ENCODE measurements at places on chromosomes 5 and 9. TPM values are rescaled to one million over a fixed set of nuclear protein-coding genes. Genes with fewer than 3 reads are reported as not detected.
A peak's percentile ranks its signal among the peaks of the same experiment; 100 is the strongest.

DNA sequence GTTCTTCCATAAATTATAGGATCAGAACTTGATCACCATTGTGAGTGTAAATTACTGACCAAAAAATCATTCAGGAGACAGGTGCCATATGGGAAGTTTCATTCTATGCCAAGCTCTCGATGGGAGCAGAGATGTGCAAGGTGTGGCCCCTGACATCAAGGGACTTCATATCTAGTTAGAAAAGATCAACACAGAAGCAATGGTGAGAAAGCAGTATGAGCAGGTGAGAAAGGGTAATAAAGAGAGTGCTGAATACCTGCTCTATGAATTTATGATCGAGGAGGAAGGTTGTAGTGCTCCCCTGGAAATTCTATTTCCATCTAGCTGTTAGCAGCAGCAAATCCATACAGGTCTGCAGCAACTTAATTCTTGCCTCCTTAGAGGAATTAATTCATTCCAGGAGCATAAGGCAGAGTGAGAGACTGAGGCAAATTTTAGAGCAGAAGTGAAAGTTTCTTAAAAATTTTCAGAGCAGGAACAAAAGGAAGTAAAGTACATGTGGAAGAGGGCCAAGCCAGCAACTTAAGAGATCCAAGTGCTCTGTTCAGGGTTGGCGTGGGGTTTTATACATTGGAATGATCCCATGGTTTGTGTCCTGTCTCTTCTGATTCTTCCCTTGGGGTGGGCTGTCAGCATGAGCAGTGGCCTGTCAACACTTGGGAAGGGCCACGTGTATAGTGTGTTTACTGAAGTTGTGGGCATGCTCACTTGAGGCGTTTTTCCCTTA, 181.8 kb downstream of the SAXO1 start:
- H3K4me3 ChIP-seq = no peak overlapping the region
- no peaks in the 10 kb centered on the region for H3K27me3 ChIP-seq
- no peak overlapping the region for H3K27ac ChIP-seq
- no peak for DNase-seq
- H3K4me1 ChIP-seq = no peaks in the 10 kb centered on the region
- H3K36me3 ChIP-seq = no peaks in the 10 kb centered on the region

The CENPH gene
- 5.3 TPM for total RNA-seq

DNA sequence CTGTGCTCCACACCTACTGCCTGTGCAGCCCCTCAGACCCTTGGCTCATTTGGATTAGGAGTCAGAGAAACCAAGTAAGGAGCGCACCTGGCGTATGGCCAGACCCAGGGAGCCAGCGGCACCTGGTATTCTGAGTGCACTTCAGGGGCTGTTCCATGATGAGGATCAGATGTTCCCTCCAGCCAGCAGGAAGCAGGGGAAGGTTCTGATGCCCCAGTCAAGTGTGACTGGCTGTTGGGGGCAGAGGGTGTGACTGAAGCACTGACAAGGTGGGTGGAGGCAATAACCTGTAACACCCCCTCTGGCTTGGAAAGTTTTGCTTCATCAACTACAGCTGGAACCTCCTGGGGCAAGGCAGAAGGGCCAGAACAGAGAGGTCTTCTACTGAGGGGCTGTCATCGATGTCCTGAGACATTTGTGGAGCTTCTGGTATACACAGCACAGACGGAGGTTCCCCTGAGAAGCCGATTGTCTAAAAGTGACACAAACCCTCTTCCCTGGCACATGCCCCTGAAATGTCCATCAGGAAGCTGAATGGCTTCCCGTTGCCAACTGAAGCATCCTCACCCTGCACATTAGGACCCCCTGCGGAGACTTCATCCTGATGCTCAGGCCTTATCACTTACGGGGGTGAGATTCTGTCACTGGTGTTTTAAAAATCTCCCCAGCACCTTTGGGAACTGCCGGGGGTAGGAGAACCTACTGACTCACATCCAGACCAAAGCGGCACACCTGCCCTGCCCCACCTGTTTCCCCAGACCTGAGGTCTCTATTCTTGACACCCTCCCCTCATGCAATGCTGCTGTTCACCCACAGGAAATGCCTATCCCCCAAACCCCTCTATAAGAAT, 21.1 kb downstream of the TRAF1 start:
- H3K36me3 ChIP-seq = no peaks in the 10 kb centered on the region
- no peak for DNase-seq
- H3K27me3 ChIP-seq = no peaks in the 10 kb centered on the region
- no peak overlapping the region for H3K27ac ChIP-seq
- no peaks in the 10 kb centered on the region for H3K4me1 ChIP-seq
- no peak overlapping the region for H3K4me3 ChIP-seq

- peaks cover 3% of the 10 kb centered on the region for H3K4me1 ChIP-seq
- H3K27ac ChIP-seq = no peak overlapping the region
- H3K36me3 ChIP-seq = no peaks in the 10 kb centered on the region
- no peaks in the 10 kb centered on the region for H3K27me3 ChIP-seq
These were observed 2.7 kb downstream of the UBAC1 start for GRCh38 chr9:135958485-135958884.

DNA sequence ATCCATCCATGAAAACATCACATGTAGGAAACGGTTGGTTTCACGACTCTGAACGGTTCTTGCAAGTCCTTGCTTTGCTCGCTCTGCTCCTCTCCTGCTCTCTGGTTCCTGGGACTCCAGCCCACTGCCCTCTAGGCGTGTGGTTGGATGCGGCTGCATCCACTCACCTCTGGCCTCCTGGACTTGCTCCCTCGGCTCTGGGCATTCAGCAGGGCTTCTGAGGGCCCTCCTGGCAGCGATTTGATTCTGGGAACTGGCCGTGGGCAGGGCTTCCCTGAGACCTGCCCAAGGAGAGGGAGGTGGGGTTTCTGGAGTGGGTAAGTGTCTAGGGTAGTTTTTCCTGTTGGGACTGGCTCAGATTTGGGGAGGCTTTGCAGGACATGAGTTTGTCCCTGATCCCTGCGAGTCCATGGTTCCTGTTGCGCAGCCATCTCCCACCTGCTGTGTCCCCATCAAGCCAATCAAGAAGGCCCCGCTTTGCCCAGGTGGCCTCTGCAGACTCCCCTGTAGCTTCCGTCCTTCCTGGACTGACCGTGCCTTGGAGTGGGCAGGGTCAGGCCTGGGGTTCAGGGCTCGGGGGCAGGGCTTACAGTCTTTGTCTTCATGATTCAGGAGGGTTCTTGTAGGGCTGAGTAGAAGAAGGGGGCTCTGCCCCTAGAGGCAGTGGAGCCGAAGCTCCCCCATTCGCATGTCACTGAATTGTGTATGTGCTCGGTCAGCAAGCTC, 192.3 kb downstream of the CACNA1B start:
- DNase-seq = no peak
- no peaks in the 10 kb centered on the region for H3K36me3 ChIP-seq
- H3K4me3 ChIP-seq = no peak overlapping the region
- H3K27ac ChIP-seq = no peak overlapping the region
- no peaks in the 10 kb centered on the region for H3K4me1 ChIP-seq
- H3K27me3 ChIP-seq = no peaks in the 10 kb centered on the region

DNA sequence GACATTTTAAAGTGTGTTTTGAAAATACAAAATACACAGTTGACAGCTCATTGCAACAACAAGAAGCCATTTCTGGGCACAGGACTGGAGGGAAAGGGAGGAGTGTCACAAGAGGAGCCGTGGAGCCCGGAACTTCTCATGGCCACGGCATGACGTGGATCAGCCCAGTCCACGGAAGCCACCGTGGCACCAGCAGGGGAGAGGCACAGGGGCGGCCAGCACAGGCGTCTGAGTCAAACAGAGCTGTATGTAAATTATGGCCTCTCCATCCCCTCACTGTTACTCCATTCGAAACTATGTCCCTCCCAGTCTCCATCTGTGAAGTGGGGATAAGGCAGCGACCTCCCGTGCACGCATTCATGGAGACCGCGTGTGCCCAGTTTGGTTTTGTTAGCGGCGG, 165.6 kb upstream of the IRX2 start:
- H3K4me3 ChIP-seq = no peak overlapping the region
- no peaks in the 10 kb centered on the region for H3K27me3 ChIP-seq
- no peaks in the 10 kb centered on the region for H3K4me1 ChIP-seq
- H3K27ac ChIP-seq = no peak overlapping the region
- no peak for DNase-seq
- H3K36me3 ChIP-seq = no peaks in the 10 kb centered on the region

DNA sequence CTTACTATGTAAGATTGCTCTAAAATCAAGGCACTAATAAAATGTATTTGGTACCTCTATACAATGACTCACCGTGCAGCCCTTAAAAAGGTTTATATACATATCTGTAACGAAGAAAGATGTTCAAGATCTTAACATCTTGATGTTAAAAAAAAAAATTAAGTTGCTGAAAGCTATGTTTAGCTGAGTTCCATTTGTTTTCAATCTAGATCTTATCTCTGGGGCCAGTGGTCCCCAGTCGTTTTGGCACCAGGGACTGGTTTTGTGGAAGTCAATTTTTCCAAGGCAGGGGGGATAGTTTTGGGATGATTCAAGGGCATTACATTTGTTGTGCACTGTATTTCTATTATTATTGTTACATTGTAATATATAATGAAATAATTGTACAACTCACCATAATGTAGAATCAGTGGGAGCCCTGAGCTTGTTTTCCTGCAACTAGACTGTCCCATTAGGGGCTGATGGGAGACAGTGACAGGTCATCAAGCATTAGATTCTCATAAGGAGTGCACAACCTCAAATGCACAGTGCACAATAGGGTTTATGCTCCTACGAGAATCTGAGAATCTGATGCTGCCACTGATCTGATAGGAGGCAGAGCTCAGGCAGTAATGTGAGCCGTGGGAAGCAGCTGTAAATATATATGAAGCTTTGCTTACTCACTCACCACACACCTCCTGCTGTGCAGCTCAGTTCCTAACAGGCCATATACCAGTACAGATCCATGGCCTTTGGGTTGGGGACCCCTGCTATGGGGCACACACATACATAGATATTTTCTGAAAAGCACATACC, 27.6 kb upstream of the TSLP start:
- no peaks in the 10 kb centered on the region for H3K36me3 ChIP-seq
- H3K27ac ChIP-seq = no peak overlapping the region
- DNase-seq = no peak
- no peaks in the 10 kb centered on the region for H3K4me1 ChIP-seq

- no peak overlapping the region for H3K27ac ChIP-seq
- no peaks in the 10 kb centered on the region for H3K27me3 ChIP-seq
- H3K4me3 ChIP-seq = no peak overlapping the region
- H3K4me1 ChIP-seq = no peaks in the 10 kb centered on the region
- no peak for DNase-seq
These were observed 13.2 kb upstream of the ARHGEF28 start for GRCh38 chr5:73612799-73613198.

The IFNK gene
- not detected for total RNA-seq

GRCh38 chr9:35406183-35406959, 83.5 kb upstream of the RUSC2 start:
- H3K27me3 ChIP-seq = no peaks in the 10 kb centered on the region
- no peak overlapping the region for H3K4me3 ChIP-seq
- peak overlapping the region; percentile 19 for H3K27ac ChIP-seq
- H3K4me1 ChIP-seq = no peaks in the 10 kb centered on the region
- no peaks in the 10 kb centered on the region for H3K36me3 ChIP-seq

DNA sequence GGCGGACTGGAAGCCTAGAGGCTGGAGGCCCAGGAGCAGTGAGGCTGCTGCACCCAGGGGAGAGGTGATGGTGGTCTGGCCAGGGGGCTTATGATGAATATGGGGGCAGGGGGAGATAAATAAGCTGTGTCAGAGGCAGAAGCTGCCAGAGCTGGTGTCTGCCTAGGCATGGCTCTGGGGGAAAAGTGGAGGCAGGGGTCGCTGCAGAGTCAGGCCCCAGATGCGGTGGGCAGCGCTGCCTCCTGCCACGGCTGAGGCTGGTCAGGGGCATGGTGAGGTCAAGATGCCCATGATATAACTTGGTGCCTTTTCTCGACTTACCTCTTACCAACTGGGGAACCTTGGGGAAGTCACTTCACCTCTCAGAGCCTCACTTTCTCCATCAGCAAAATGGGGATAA, 51.1 kb downstream of the NSG2 start:
- no peak overlapping the region for H3K4me3 ChIP-seq
- H3K27ac ChIP-seq = no peak overlapping the region
- H3K27me3 ChIP-seq = no peaks in the 10 kb centered on the region
- no peaks in the 10 kb centered on the region for H3K36me3 ChIP-seq
- no peak for DNase-seq

The TMC1 gene
- 5.3 TPM for total RNA-seq

The CLIC3 gene
- 6.7 TPM for total RNA-seq

DNA sequence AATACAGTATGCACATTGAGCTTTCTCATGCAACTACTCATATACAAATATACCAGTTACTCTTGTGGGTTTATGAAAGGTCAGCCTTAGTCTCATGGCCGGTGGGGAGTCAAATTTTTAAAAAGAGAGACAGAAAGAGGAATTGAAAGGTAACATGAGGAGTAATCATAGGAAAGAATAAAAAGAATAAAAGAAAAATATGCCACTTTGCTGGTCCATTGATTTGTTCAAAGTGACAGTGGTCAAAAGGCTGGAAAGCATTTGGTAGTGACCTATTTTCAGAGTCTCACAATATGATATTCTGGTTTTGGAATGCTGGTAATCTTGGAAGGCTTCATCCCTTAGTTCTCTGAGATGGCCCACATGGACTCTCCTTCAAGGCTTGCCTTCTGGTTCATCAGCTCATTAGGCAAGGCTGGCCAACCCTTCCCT, 67.0 kb downstream of the ZNF366 start:
- H3K4me3 ChIP-seq = no peak overlapping the region
- H3K27ac ChIP-seq = no peak overlapping the region
- no peaks in the 10 kb centered on the region for H3K27me3 ChIP-seq
- DNase-seq = no peak

The OGN gene
- 24.4 TPM for total RNA-seq

GRCh38 chr5:167857321-167857720, 434.1 kb upstream of the WWC1 start:
- H3K4me3 ChIP-seq = no peak overlapping the region
- H3K36me3 ChIP-seq = no peaks in the 10 kb centered on the region
- H3K27ac ChIP-seq = no peak overlapping the region
- H3K4me1 ChIP-seq = no peaks in the 10 kb centered on the region

GRCh38 chr9:115013998-115014397, 83.6 kb upstream of the TNFSF8 start:
- no peaks in the 10 kb centered on the region for H3K36me3 ChIP-seq
- DNase-seq = peak; percentile 56
- H3K4me1 ChIP-seq = no peaks in the 10 kb centered on the region
- H3K27me3 ChIP-seq = no peaks in the 10 kb centered on the region
- no peak overlapping the region for H3K27ac ChIP-seq

DNA sequence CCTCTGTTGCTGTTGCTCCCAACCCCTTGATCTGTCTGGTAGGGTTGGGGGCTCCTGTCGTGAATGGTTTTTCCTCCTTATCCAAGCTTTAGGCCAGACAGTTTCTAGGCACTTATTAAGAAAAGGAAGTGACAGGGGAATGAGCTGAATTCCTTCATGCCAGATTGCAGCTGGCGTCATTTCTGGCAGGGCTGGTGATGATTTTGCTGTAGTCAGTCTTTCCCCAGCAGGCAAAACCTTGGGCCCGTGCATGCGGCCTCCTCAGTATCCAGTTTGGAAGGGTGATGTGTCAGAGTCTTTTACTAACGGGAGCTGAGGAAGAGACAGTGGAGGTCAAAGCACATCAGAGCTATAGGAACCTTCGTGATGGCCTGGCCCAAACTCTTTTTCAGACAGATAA, 58.8 kb downstream of the COL27A1 start:
- H3K36me3 ChIP-seq = no peaks in the 10 kb centered on the region
- peak; percentile 29 for DNase-seq
- no peaks in the 10 kb centered on the region for H3K27me3 ChIP-seq
- H3K27ac ChIP-seq = peak overlapping the region; percentile 53
- no peaks in the 10 kb centered on the region for H3K4me1 ChIP-seq
- H3K4me3 ChIP-seq = no peak overlapping the region

The APC gene
- total RNA-seq = 37.6 TPM

Measured in prostate gland (tissue), 2 donors.